ENCODE measurements at places on chromosomes 11 and 22. TPM values are rescaled to one million over a fixed set of nuclear protein-coding genes. Genes with fewer than 3 reads are reported as not detected.

Gene SLN
- 767 TPM for total RNA-seq

Gene ZNF195
- total RNA-seq, result 9.6 TPM

Gene CASP12
- 2.9 TPM for total RNA-seq

Gene CEND1
- total RNA-seq, result 1.1 TPM

DNA sequence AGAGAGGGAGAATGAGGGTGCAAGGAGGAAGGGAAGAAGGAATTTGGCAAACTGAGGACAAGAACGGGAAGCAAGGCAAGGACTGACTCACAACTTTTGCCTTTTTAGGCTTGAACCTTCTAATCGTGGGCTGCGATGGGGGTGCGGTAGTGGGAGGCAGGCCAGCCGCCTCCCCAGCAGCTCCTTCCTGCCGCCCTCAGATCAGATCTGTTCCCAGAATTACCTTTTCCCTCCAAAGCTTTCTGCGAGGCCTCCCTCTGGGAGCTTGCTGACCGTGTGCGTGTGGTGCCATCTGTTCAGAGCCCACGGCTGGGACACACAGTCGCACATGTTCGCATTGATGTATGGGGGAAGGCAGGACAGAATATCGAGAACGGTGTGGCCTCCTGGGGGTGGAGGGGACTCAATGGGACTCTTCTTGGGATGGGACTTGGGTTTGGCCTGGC is 86.9 kb upstream of the PARVA start:
- no peaks in the 10 kb centered on the region for H3K27me3 ChIP-seq
- no peak overlapping the region for H3K27ac ChIP-seq
- no peak overlapping the region for H3K4me3 ChIP-seq
- no peaks in the 10 kb centered on the region for H3K4me1 ChIP-seq
- no peak for DNase-seq

- no peaks in the 10 kb centered on the region for H3K4me1 ChIP-seq
- H3K36me3 ChIP-seq, result no peaks in the 10 kb centered on the region
- no peak for DNase-seq
- H3K27me3 ChIP-seq, result no peaks in the 10 kb centered on the region
- no peak overlapping the region for H3K4me3 ChIP-seq
- H3K27ac ChIP-seq, result no peak overlapping the region
These were observed 191.8 kb upstream of the NTM start for GRCh38 chr11:131178596-131178995.

DNA sequence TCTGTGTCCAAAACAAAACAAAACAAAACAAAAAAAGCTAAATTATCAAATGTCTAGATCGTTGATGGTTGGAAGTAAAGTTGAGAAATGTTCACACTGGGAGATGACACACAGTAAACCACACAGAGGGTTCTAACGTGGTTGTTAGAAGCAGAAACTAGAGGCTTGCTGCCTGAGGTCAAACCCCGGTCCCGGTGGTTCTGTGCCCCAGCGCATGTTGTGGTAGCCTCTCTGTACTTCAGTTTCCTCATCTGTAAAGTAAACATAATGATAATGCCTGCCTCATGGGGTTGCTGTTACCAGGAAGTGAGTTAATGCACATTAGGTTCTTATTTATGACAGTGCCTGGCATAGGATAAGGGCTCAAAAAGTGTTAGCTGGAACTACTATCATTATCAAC is 33.4 kb downstream of the PPARA start:
- H3K4me1 ChIP-seq, result no peaks in the 10 kb centered on the region
- H3K4me3 ChIP-seq, result no peak overlapping the region
- H3K36me3 ChIP-seq, result peaks cover 41% of the 10 kb centered on the region
- H3K27me3 ChIP-seq, result no peaks in the 10 kb centered on the region
- DNase-seq, result no peak

DNA sequence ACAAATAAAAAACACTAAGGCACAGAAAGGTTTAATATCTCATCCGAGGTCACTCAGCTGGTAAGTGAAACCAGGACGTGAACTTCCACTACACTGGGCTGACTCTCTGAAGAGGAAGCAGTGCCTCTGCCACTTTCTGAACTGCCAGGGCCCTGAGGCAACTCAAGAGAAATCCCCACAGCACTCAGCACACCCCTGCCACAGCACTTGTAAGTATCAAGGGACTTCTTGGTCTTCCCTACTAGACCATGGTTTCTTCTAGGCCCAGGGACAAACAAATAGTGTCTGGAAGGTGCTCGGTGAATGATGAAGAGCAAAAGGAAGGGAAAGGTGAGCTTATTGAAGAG is 49.7 kb downstream of the RPL27A start:
- no peaks in the 10 kb centered on the region for H3K27me3 ChIP-seq
- H3K4me1 ChIP-seq, result no peaks in the 10 kb centered on the region
- H3K36me3 ChIP-seq, result peaks cover 14% of the 10 kb centered on the region
- peak overlapping the region; percentile 75 for H3K27ac ChIP-seq
- H3K4me3 ChIP-seq, result no peak overlapping the region

GRCh38 chr11:32255841-32256240 is 165.0 kb downstream of the RCN1 start:
- H3K27ac ChIP-seq, result no peak overlapping the region
- no peaks in the 10 kb centered on the region for H3K27me3 ChIP-seq
- no peaks in the 10 kb centered on the region for H3K36me3 ChIP-seq
- no peaks in the 10 kb centered on the region for H3K4me1 ChIP-seq
- no peak overlapping the region for H3K4me3 ChIP-seq

GRCh38 chr11:61514050-61514917 is 5.7 kb downstream of the LRRC10B start:
- DNase-seq, result no peak
- H3K27me3 ChIP-seq, result no peaks in the 10 kb centered on the region
- no peak overlapping the region for H3K4me3 ChIP-seq
- H3K27ac ChIP-seq, result no peak overlapping the region
- H3K36me3 ChIP-seq, result no peaks in the 10 kb centered on the region
- H3K4me1 ChIP-seq, result no peaks in the 10 kb centered on the region

- H3K27me3 ChIP-seq, result no peaks in the 10 kb centered on the region
- no peaks in the 10 kb centered on the region for H3K36me3 ChIP-seq
- H3K27ac ChIP-seq, result peak overlapping the region; percentile 86
- H3K4me1 ChIP-seq, result no peaks in the 10 kb centered on the region
- H3K4me3 ChIP-seq, result no peak overlapping the region
- DNase-seq, result no peak
These were observed 46.6 kb downstream of the LARGE1 start for GRCh38 chr22:33873666-33874065.

GRCh38 chr11:66278363-66279091 is 552 bp downstream of the CNIH2 start:
- no peak overlapping the region for H3K27ac ChIP-seq
- no peaks in the 10 kb centered on the region for H3K27me3 ChIP-seq
- no peak for DNase-seq
- H3K36me3 ChIP-seq, result peaks cover 30% of the 10 kb centered on the region
- H3K4me1 ChIP-seq, result peaks cover 29% of the 10 kb centered on the region

DNA sequence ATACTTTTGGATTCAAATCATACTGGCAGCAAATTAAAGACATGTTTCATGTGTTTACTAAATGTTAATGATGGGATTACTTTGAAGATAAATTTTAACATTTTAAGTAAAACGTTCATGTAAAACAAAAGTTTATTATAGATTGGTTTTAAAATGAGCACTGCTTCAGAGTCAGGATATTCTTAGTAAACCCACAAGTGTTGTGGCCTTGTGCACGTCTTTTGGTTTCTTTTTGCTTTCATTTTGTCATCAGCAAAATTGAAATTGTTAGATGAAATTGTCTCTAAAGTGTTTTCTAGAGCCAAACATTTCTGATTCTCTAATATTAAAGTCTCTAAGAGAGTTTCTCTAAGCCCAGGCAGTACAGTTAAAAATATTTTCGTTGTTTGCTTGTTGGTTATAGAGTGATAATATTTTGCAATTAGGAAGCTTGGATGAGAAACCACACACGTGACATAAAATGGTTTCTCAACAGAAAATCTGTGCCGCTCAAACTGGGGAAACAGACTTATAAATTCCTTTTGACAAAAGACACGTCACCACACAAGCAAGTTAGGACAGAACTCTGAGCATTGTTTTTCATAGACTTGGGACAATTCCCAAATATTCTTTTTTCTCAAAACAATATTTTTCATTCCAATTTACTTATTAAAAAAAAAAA is 164.4 kb downstream of the TEAD1 start:
- no peaks in the 10 kb centered on the region for H3K36me3 ChIP-seq
- peak overlapping the region; percentile 25 for H3K4me3 ChIP-seq
- peaks cover 39% of the 10 kb centered on the region for H3K4me1 ChIP-seq

- DNase-seq, result no peak
- no peak overlapping the region for H3K4me3 ChIP-seq
These were observed 43.1 kb upstream of the PPARA start for GRCh38 chr22:46107089-46107664.

GRCh38 chr11:11827272-11827671 is 14.5 kb upstream of the USP47 start:
- H3K36me3 ChIP-seq, result no peaks in the 10 kb centered on the region
- no peak for DNase-seq
- H3K4me3 ChIP-seq, result no peak overlapping the region
- no peaks in the 10 kb centered on the region for H3K27me3 ChIP-seq
- H3K27ac ChIP-seq, result no peak overlapping the region

DNA sequence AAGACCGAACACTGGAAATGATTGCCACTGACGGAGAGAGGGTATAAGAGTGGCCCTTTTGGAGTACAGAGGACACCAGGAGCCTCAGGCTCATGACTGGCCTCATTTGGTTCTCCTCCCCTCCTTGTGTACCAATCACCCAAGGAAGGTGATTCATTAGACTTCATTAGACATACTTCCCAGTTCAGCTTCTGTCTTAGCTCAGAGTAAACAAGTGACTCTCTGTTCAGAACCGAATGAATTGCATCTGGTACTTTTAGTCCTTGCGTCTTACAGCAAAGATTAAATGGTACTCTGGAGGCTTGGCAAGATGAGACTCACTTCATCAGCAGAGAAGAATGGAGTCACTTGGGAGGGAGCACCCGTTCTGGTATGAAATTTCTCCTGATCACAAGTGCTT is 75.2 kb downstream of the ZNRF3 start:
- no peaks in the 10 kb centered on the region for H3K27me3 ChIP-seq
- peak overlapping the region; percentile 5 for H3K27ac ChIP-seq
- no peaks in the 10 kb centered on the region for H3K4me1 ChIP-seq

DNA sequence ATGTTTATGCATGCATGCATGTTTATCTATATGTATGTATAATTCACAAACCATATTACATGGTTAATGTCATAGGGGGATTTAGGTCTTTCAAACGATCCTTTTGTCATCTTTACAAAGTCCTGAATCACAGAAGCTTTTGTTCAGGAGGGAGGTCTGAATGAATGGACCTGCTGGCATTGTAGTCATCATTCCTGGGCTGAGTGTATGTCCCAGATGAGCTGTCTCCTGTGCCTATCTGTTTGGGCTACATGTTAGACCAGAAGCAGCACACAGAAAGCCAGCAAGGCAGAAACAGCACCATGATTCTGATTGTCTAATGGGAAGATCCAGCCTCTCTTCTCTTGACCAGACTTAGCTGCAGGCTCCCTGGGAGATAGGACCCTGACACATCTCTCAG is 69.5 kb downstream of the ADM start:
- no peak for DNase-seq
- no peak overlapping the region for H3K4me3 ChIP-seq
- no peak overlapping the region for H3K27ac ChIP-seq
- H3K27me3 ChIP-seq, result no peaks in the 10 kb centered on the region
- H3K4me1 ChIP-seq, result no peaks in the 10 kb centered on the region

DNA sequence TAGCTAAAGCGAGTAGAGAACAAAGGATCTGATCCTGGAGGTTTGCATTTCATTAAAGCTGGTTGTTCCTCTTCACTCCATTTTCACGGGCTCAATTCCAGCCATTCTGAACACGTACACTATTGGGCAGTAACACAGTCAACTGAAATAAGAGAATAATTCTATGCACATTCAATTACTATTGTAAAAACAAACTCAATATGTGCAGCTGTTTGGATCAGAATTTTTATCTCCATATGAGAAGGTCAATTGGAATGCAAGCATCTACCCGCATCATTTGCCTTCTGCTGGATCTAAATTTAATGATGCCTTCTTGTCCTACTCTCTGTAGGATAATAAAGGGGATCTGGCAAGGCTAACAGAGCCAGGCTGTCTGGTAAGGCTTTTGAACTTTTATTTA is 562.8 kb upstream of the CCDC179 start:
- no peaks in the 10 kb centered on the region for H3K4me1 ChIP-seq
- H3K27me3 ChIP-seq, result no peaks in the 10 kb centered on the region
- no peak overlapping the region for H3K27ac ChIP-seq

GRCh38 chr11:15735706-15736105 is 620.6 kb downstream of the SOX6 start:
- no peak overlapping the region for H3K4me3 ChIP-seq
- no peaks in the 10 kb centered on the region for H3K4me1 ChIP-seq
- H3K27ac ChIP-seq, result no peak overlapping the region
- H3K27me3 ChIP-seq, result no peaks in the 10 kb centered on the region
- no peaks in the 10 kb centered on the region for H3K36me3 ChIP-seq

GRCh38 chr11:9669954-9670353 is 6.1 kb downstream of the SWAP70 start:
- no peaks in the 10 kb centered on the region for H3K36me3 ChIP-seq
- no peak overlapping the region for H3K27ac ChIP-seq
- H3K4me3 ChIP-seq, result no peak overlapping the region
- H3K27me3 ChIP-seq, result no peaks in the 10 kb centered on the region

GRCh38 chr11:74299015-74299414 is 12.4 kb downstream of the P4HA3 start:
- no peak overlapping the region for H3K27ac ChIP-seq
- DNase-seq, result no peak
- no peaks in the 10 kb centered on the region for H3K27me3 ChIP-seq

DNA sequence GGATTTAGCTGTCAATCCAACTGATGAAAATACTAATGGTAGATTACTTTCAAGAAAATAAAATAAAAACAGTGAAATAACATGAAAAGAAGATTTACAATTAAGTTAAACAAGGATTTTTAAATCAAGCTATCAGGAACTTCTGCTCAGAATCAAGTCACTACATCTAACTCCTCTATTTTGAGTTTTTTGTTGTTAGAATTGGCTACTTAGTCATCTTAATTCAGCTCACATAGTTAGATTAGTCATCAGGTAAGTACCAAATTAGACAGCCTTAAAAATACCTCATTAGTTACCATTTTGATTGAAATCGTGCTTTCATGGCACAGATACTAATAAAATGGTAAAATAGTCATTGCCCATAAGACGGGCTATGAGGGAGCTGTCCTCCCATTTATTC is 35.8 kb downstream of the BTG4 start:
- no peaks in the 10 kb centered on the region for H3K4me1 ChIP-seq
- H3K4me3 ChIP-seq, result no peak overlapping the region
- no peaks in the 10 kb centered on the region for H3K36me3 ChIP-seq
- no peak overlapping the region for H3K27ac ChIP-seq
- H3K27me3 ChIP-seq, result no peaks in the 10 kb centered on the region
